ENCODE measurements at places on chromosomes 11 and 22.

DNA sequence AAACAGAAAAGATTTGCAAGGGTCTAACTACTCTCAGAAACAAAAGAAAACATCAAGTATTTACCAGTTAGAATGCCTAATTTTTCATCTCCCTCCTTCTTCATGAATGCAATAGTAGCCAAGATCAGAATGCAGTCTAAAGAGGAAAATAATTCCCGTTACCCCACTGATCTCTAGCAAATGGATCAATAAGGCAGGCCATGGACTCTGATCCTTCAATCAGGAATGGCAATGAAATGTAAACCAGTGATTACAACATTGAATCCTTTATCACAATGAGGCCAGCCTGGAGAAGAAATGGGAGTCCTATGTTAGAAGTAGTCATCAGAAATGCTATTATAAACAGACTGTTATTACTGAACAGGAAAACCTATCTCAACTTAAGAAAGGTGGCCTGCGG, 106.6 kb downstream of the APOL5 start:
- DNase-seq: no peak

GRCh38 chr11:119784421-119784820, 55.4 kb upstream of the NECTIN1 start:
- DNase-seq: no peak

DNA sequence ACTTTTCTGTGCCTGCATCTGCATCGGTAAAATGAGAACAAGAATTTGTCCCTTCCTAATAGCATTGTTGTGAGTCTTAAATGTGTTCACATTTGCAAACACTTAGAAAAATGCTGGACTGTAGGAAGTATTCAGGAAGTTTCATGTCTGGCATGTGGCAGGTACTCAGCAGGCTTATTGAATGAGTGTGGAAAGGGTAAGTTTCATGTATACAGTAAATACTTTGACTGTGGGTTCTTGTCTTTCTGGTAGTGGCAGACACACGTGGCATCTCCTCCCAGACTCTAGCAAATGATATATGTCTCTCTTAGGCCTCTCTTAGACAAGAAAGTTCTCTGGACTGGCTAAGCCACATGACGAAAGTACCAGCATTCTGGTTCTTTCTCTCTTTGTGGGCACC, 179.2 kb downstream of the C11orf91 start:
- DNase-seq: no peak

DNA sequence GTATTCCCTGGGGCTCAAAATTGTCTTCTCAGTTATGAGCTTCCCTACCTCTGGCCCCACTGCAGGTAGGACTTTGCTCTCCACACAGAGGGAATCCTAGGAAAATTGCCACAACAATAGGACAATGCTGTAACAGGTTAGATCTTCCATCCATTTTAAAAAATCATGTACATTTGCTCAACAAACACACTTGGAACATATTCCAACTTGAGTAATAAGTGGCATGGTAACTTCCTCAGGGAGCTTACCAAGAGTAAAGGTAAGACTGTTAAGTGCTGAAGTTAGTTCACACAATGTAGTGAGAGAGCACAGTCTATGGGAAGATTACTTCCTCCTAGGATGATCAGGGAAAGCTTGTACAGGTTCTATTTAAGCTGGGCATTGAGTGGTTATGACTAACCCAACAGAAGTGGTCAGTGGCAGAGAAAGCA, 78.9 kb upstream of the BIRC3 start:
- DNase-seq: no peak

- DNase-seq: no peak
Observed at GRCh38 chr11:130206141-130206540, 46.6 kb downstream of the ST14 start.

DNA sequence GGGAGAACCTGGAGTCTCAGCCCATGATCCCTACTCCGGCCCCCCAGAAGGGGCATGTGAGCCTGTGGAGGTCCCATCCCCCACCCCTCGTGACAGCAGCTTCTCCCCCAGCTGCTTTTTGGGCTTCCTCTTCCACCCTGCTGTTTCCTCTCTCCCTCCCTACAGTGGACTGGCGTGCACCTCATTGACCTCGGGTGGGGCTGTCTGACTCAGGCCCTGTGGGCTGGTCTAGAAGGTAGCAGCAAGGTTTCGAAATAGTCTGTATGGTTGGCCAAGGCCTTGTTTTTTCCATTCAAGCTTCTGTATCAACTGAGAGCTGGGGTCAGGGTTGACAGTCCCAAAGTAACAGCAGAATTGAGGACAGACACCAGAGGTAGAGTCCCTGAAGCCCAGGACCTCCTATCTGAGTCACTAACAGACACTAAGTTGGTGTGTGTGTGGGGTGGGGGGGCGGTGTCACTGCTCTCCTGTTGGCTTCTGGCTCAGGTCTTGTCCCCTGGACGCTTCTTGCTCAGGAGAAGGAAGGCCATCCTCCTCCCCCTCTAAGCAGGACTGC, 7.7 kb downstream of the SLC37A2 start:
- DNase-seq: no peak

DNA sequence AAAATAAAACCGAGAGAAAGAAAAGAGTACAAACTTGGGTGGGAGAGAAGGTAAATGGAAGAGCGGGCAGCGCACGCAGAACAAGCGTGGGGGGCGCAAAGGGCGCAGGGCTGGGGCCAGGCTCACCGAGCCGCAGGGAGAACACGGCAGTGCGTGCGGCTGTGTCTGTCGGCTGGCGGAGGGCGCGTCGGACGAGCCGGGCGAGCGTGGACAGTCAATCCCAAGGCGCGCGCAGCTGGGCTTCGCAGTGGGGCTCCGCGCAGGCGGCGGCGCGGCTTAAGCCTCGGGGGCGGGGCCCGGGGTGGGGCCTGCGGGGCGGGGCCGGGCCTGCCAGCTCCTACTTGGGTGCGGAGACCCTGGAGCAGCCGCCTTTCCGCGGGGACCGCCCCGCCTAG, at the start of gene UCP2:
Gene UCP2, minus strand, starts transcription at position 249 of the 395 bp plus-strand sequence. CDS start 4,465 bp downstream, outside the sequence.
- DNase-seq: peak; percentile 95

DNA sequence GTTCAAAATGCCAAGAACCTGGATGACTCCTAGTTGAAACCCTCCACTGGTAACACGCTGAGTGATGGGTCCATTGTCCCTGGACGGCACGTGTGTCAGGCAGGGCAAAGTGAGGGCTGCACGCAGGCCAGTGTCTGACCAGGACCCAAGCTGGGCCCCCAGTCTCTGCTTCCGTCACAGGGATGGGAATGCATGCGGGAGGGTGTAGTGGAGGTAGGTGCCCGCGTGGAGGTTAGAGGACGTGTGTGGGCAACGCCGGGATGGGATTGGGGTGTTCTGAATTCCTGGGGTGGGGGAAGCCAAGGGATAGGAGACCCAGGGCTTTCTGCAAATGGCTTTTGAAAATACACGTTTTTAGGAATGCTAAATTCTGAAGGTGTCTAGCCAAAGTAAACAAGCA, 943.3 kb downstream of the BRD1 start:
- no peak for DNase-seq

DNA sequence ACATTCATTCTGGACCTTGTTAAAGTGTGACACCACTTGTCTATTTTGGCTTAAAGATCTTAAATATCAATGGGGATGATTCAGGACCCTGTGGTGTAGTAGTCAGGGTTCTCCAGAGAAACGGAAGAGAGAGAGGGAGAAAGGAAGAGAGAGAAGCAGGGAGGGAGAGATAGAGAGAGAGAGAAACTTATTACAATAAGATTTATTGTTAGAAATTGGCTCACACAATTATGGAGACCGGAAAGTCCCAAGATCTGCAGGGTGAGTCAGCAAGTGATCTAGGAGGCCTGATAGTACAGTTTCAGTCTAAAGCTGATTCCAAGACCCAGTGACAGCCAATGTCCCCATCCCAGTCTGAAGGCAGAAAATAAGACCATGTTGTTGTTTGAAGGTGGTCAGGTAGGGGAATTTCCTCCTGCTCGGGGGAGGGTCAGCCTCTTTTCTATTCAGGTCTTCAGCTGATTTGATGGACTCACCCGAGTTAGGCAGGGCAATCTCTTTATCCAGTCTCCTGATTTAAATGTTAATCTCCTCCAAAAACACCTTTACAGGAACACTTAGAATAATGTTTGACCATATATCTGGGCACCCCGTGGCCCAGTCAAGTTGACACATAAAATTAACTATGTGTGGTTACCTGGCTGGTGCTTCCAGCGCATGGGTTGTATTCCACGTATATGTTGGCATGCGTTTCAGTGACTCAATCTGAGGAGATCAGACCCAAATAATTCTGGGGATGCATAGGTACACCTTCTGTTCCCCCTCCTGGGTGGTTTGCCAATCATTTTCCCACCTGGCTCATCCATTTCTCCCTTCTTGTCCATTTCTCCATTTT, 1350.5 kb downstream of the TBC1D22A start:
- no peak for DNase-seq

- DNase-seq: peak; percentile 29
Observed at GRCh38 chr11:72930008-72930407, 115.8 kb downstream of the ATG16L2 start.

DNA sequence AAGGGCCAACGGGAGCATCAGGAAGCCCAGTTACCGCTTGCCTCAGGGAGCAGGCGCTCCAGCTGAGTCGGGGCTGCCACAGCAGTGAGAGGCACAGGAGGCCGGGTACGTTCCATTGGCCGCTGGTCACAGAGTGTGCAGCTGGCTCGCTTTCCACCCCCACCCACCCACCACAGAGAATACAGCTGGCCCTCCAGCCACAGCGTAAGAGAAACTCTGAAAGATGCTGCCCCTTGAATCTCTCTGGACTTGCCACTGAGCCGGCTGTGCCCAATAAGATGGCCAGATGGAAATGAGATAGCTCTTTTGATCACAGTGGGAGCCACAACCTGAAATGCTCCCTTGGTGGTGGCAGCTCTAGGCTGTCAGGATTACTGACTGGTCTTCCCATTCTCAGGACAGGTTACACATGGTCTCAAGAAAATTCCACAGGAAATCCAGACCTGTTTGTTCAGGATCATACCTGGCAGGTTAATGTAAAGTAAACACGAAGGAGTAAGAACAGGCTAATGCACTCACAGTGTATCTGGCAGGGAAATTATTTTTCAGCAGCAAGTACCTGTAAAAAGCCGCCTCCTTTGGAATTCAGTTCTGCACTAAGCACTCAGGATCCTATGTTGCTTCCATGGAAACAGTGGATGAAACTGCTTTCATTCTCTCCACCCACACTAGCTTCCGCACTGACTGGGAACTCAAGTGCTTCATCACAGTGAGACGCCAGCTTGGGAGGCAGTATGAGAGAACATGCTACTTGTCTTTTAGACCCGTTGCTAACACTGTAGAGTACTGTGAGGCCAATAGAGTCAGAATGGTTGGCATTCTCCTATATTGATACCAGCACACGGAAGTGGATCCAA, 16.5 kb downstream of the SIAE start:
- DNase-seq: peak; percentile 71

GRCh38 chr11:112459001-112459400, 198.3 kb upstream of the PLET1 start:
- DNase-seq: no peak

DNA sequence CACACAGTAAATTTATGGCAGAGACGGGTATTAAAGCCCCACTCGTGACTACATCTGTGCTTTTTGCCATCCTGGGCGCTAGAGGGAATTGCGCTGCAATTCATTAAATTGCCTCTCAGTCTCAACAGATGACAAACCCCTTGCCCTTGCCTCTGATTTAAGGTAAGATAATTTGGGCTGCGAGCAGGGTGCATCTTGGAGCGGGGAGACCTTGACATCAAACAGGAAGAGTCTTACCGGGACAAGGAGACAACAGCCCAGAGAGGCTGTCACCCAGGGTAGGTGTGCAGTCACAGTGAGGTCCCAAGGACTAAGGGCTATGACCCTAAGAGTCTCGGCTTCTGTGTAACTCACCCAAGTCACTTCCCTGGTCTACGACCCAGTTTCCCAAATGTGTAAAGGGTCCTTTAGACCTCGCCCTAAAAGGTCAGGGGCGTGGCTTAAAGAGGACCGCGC, 449 bp upstream of the TOM1 start:
- DNase-seq: no peak

GRCh38 chr11:7677071-7677470, 3.8 kb upstream of the CYB5R2 start:
- DNase-seq: no peak

- no peak for DNase-seq
Observed at GRCh38 chr11:2347308-2347830, 29.7 kb upstream of the CD81 start.

DNA sequence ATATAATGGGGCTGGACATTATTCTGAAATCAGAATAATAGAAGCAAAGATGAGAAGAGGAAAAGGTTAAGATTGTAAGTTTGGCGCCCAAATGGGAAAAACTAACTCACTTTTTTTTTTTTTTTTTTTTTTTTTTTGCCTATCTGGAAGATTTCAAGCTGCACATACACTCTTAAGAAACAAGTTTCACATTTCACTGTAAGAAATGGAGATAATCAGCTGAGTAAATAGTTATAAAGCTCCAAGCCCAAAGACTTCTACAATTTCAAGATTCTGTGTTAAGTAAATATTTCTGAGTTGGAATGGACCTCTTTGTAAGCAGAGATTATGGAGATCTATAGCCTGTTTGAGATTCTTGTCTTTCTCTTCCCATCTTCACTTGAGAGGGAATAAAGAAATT, 140.0 kb downstream of the SLC17A6 start:
- no peak for DNase-seq

- DNase-seq: no peak
Observed at GRCh38 chr11:75386942-75387630, 12.2 kb upstream of the RPS3 start.

- no peak for DNase-seq
Observed at GRCh38 chr22:41048791-41049717, 43.3 kb upstream of the EP300 start.

DNA sequence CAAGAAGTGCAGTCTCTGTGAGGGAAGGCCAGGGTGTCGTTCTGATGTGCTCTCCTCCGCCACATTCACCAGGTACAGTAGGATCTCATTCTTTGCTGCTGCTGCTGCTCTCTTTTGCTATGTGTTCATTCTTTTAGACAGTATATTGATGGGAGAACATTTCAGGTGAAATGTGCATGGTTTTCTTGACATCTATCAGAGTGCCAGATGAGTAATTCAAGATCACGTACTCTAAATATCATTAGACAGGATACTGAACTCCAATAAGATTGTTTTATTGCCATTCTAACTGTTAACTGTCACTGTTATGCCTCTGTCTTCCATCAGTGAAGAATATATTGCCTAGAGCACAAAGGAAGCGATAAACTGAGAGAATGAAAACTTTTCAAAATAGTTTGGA, 771.0 kb upstream of the ARHGAP42 start:
- no peak for DNase-seq

DNA sequence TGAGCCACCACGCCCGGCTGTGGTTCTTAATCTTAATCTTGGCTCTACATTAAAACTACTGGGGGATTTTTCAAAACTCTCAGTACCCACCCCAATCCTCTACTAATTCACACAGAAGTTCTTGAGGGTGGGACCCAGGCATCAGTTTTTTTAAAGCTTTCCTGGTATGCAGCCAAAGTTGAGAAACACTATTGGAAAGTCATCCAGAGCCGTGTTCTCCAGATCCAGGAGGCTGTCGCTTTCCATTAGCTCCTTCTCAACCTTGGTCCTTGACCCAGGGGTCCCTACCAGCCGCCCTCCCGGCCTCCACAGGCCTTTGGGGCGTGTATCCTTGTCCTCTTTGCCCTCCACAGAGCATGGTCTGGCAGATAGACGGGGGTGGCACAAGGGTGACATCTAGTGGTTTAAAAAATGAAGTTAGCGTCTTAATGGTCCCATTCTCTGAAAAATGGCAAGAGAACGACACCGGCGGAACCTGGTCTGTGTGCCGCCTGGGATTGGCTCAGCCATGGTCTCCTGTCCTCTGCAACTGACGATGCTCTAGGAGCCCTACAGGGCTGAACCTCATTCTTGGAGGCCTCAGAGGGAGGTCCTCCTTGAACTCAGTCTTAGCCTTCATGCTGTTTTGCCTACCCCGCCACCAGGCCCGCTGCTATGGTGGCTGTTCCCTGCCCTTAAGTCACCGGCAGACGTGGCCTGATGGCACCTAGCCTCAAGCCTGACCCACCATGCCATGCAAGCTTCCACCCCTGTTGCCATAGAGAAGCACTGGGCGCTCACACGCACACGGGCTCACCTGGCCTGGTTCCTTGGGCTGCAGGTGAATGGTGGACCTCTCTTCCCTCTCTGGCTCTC, 152.0 kb upstream of the SYN3 start:
- DNase-seq: peak; percentile 40

Measured in NCI-H1092 treated with DMSO at 0.1 percent for 48 hours (cell line).